ENCODE measurements at places on chromosomes 6 and 20.

DNA sequence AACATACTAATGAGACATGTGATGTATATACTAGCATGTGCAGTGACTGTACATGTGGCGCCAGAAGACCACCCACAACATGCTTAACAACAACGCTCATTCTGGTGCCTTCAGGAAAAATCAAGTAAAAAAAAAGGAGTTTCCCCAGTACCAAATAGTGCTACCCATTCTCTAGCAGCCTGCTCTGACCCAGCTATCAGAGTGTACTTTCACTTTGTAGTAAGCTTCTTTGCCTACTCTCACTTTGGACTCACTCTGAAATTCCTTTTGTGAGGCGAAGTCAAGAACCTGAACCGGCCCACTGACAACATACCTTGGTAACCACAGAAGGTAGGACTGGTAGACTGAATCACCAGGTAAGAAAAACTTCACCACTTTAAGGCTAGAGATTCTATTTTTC lies 1100.0 kb downstream of the GRIK2 start:
- DNase-seq: no peak

GRCh38 chr6:81806793-81807565 lies 54.5 kb upstream of the TENT5A start:
- no peak for DNase-seq

GRCh38 chr6:11194356-11195218 lies 37.9 kb downstream of the NEDD9 start:
- no peak for DNase-seq

DNA sequence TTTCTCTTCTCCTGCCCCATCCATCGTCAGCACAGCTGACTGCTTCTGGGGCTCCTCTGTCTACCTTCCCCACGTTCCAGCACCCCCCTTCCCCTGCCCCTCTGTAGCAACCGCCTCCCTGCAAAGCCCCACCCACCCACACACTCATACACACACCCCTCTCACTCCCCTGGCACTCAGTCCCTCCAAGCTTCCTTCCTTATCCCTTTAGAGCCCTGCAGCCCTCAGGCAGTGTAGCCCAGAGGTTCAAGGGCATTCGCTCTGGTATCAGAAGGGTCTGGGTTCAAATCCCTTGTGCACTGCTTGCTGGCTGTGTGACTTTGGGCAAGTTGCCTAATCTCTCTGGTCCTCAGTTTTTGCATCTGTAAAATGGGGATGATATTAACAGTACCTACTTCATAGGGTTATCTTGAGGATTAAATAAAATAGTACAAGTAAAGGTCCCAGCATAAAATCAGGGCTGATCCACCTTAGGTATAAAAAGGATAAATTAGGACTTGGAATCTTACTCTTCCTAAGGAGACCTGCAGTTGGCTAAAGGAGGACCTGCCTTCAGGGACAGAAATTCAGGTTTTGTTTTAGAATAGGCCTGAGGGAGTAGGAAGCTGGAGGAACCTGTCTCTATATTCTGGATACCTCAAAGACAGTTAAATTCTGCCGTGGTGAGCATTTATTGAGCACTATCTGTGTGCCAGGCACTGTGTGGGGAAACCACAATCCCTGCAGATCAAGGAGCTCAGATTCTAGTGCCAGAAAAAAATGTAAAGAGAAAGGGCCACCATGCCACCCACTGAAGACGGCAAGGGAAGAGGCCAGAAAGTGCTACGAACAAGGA lies 94.1 kb downstream of the SNX5 start:
- no peak for DNase-seq

DNA sequence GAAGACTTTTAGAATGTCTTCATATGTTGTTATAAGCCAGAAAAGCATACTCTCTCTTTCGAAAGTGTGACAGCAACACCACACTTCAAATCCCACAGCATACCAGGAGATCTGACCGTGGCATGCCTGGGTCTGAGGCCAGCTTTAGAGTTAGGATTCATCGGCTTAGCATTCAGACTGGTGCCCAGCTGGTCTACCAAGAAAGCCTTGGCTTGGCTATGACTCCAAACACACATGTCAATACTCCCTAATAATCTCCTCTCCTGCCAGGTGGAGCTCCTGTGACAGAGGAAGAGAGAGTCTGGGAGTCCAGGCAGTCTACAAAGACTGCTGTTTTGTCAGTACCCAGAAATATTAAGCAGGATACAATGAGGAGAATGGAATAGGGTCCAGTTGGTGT lies 77.1 kb upstream of the MAN1A1 start:
- DNase-seq: no peak
